ENCODE measurements at places on chromosomes 6 and 20.

DNA sequence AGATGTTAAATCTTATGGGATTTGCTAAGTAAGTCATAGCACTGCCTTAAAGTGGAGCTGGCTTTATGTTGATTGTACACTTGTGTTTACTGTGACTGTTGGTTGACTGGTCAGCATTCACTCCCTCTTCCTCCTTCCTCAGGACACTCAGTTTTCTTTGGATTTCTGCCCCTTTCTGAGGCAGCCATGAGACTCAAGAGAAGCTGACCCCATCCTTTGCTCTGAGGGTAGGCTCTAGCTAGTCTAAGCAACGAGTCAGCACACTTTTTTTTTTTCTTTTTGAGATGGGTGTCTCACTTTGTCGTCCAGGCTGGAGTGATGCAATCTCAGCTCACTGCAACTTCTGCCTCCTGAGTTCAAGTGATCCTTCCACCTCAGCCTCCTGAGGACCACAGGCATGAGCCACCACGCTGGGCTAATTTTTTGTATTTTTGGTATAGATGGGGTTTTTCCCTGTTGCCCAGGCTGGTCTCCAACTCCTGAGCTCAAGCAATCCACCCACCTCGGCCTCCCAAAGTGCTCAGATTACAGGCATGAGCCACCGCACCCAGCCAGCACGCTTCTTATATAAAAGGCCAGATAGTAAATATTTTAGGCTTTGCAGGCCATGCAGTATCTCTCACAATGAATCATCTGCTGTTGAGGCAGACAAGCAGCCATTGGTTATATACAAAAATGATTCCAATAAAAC lies 191.4 kb downstream of the NFATC2 start:
- no peak for DNase-seq

GRCh38 chr6:56953597-56954402 lies 1.1 kb upstream of the BEND6 start:
- DNase-seq, result no peak

GRCh38 chr20:391041-391711 lies 10.6 kb downstream of the TRIB3 start:
- DNase-seq, result no peak

- no peak for DNase-seq
Observed at GRCh38 chr6:66961191-66961590, 1254.2 kb upstream of the EYS start.

DNA sequence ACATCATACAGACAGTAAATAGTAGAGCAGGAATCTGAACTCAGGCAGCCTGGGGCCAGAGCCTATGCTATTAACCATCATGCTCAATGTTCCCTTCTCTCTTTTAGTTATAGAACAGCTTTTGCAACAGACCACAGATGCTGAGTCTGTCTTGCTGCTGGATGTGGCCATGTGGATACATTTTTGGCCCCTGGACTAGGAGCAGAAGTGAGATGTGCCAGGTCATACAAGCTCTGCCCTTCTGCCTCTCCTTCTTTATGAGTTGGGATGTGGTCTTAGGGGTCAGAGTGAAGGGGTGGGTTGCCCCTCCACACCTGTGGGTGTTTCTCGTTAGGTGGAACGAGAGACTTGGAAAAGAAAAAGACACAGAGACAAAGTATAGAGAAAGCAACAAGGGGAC lies 14.6 kb upstream of the AARS2 start:
- DNase-seq, result no peak

- DNase-seq, result peak; percentile 13
Observed at GRCh38 chr20:54208548-54209176, 775 bp downstream of the PFDN4 start.

- DNase-seq, result no peak
Observed at GRCh38 chr20:17835934-17836300, 132.7 kb downstream of the SNX5 start.

- no peak for DNase-seq
Observed at GRCh38 chr6:70657706-70658105, 10.0 kb upstream of the SMAP1 start.

- no peak for DNase-seq
Observed at GRCh38 chr20:62349556-62350097, 17.5 kb downstream of the LAMA5 start.

- DNase-seq, result no peak
Observed at GRCh38 chr20:41045671-41046070, 17.0 kb downstream of the TOP1 start.

DNA sequence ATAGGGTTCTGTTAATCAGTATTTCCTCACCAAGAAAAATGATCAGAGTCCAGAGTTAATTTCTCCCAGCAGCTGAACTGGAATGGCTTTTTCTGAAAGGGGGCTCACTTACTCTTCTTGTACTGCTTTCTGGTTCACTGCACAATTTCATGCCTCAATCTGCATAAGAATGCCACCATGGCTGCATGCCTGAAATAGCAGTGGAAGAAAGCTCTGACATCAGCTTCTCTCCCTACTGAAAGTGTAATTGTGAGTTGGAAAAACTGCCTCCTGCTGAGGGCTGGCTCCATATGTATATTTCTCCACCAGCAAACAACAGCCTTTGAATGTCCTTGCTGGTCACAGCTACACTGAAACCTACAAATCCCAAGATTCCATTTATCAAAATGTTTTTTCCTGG lies 1027.2 kb upstream of the GJE1 start:
- no peak for DNase-seq

DNA sequence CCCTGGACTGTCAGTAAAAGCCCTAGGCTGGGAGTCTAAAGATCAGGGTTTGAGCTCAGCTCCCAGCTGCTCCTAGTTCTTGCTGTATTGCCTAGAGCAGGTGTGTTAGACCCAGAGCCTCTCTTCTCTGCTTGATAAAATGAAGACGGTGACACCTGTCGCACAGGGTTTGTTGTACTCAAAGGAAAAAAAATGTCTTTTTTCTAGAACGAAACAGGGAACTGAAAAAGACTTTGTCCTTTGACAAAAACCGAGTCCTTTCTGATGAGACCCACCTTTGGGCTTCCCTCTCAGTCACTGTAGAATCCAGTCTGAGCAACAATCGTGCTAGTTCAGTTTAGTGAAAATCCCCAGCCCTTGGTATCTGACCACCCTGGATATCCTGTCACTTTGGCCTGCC lies 102.1 kb upstream of the LAMP5 start:
- DNase-seq, result no peak

- DNase-seq, result no peak
Observed at GRCh38 chr6:105767541-105767940, 318.6 kb upstream of the PRDM1 start.
